ENCODE measurements at places on chromosomes 5 and 9.
A peak's percentile ranks its signal among the peaks of the same experiment; 100 is the strongest.

- DNase-seq: peak; percentile 93
Observed at GRCh38 chr5:40797273-40798011, 732 bp downstream of the PRKAA1 start.

DNA sequence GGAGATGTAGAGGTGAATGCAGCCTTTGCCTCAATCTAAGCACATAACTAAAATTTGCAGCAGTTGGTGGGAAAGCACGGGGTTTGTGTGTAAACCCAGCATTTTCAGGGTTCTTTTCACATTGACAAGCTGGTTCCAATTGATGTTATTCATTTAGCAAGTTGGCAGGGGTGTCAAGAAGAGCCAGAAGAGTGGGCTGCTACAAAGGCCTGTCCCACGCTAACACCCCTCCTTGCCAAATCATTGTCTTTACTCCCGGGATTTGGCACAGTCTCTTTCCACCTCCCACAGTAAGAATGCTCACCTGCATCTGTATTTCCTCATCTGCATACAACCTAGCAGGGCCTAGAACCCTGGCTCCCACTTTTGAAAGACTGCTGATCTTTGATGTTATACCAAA, 11.8 kb downstream of the RGMB start:
- no peak for DNase-seq

- no peak for DNase-seq
Observed at GRCh38 chr5:151820903-151821302, 49.1 kb downstream of the G3BP1 start.

DNA sequence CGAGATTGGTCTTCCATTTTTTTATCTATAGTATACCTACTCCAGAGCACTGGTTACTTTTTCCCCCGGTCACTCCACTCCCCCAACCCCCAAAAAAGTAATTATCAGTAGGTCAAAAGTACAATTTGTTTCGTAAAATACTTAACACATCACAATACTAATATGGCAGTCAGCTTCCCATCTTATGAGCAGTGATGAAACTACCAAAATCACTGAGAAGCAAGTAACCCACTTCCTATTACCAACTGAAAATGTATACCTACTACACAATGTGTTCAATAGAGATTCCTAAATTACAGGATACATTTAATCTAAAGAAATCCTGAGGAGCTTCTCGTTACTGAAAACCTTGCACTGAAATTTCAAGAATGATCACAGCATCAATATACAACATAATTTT, 1.9 kb downstream of the CERT1 start:
- peak; percentile 6 for DNase-seq

DNA sequence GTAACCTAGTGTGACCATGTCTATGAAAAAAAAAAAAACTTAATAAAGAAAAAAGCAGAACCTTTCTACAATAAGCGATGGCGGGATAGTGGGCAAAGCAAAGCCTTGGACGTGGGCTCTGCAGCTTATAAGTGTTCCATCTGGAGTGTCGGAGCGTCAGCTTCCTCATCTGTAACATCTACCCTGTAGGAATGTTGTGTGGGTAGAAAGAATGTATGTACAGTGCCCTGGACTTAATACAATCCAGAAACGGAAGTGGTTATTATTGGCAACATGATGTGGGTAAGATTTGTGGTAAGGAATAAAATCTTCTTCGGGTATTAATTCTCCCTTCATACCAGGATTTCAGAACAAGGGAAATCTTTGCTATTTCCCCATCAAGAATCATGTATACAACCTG, 66.5 kb downstream of the SEMA5A start:
- no peak for DNase-seq

DNA sequence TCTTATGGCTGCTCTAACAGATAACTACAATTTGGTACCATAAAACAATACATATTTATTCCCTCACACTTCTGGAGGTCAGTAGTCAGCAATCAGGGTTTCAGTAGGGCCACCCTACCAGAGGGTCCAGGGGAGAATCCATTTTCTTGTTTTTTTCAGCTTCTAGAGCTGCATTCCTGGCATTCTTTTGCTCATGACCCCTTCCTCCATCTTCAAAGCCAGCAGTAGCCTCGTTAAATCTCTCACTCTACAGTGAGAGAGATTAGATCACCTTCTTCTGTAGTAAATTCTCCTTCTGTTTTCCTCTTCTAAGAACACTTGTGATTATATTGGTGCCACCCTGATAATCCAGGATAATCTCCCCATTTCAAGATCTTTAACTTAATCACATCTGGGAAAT, 187.4 kb downstream of the RFK start:
- no peak for DNase-seq

- DNase-seq: no peak
Observed at GRCh38 chr5:150801117-150801927, 22.8 kb downstream of the SMIM3 start.

- no peak for DNase-seq
Observed at GRCh38 chr5:105392710-105393149, 1830.1 kb upstream of the NUDT12 start.

DNA sequence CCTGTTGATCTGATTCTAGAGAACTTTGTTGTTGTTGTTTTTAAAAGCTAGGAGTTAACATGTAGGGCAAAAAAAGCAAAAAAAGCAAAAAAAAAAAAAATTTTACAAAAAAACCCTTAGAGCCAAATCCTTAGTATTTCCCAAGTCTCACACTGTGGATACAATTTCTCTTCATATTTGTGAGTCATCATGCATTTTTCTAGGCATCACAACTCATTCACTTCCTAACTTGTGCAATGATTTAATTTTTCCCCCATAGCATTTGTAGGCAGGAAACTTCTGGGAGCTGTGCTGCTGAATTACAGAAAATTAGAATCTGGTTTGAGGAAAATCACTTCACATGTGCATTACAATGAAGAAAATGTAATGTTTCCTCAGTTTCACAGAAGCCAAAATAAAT, 91.9 kb downstream of the MARCHF3 start:
- DNase-seq: no peak

DNA sequence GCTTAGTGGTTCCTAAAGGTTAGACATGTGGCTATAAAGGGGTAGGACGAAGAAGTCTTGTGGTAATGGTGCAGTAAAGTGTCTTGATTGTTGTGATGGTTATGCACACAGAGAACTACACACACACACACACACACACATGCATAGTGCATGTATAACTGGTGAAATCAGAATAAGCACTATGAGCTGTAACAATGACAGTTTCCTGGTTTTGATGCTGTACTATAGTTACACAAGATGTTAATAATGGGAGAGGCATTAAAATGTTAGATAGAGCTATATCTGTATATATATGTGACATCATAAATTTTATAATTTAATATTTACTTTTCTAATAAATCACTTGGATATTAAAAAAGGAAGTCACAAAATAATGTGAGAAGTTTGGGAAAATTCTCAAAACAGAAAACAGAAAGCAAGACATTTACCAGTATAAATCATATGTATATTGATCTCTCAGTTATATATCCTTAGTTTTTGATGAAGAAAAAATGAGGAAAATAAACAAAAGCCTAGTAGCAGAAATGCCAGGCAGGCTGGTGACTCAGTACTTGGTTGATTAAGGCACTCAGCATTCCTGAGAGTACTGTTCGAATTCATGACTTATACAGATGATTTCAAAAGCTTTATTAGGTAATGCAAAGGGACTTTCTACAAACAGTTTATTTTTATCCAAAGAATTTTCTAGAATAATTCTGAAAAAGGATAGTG, 350.5 kb upstream of the DAB2 start:
- peak; percentile 73 for DNase-seq

DNA sequence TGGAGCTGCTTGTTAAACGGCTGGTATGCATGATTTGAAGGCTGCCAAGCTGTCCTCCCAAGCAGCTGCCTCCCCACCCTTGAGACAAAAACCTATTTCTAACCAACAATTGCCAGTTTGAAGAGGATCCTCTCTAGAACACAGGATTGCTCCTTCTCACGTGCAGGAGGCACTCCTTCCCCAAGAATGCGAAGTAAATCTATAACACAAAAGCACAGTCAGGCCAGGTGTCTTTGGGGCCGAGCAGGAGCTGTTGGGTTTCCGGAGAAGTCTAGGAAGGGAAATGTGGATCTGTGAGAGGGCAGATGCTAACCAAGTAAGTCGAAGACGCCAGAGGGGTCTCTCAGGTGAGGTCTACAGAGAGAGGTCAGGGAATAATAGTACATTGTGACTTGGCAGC, 35.4 kb upstream of the GNPDA1 start:
- DNase-seq: no peak

DNA sequence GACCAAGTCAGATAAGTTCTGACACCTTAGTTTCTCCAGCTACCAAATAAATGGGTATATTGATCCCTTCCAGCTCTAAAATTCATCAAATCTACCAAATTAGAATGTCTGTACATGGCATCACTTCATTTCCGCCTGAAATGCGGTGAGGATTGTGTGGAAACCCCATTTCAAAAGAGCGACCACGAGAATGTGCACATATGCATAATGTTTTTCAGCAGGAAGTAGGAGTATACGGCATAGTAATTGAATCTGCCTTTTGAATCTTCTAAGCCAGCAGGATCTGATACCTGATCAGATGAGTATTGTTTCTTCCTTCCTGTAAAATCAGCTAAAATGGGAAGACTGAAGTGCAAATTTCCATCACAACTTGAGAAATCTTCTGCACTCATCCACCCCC, 418.6 kb downstream of the TMEM38B start:
- no peak for DNase-seq

- DNase-seq: no peak
Observed at GRCh38 chr9:37034305-37034937, 353 bp upstream of the PAX5 start.

DNA sequence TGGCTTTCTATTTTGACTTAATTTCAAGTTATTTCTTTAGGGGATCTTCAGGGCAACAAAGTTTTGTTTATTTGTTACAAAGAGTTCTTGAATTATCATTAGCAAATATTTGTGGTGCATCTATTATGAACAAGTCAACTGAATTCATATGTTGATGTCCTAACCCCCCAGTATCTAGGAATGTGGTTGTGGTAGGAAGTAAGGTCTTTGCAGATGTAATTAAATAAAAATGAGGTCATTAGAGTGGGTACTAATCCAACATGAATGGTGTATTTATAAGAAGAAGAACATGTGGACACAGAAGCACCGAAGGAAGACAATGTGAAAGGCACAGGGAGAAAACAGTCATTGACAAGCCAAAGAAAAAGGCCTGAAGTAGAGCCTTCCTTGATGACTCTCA, 474.0 kb upstream of the DAB2 start:
- DNase-seq: no peak

- DNase-seq: no peak
Observed at GRCh38 chr5:82720213-82721086, 356.7 kb downstream of the TMEM167A start.

- DNase-seq: peak; percentile 19
Observed at GRCh38 chr9:121944711-121945191, 148.4 kb downstream of the TTLL11 start.

DNA sequence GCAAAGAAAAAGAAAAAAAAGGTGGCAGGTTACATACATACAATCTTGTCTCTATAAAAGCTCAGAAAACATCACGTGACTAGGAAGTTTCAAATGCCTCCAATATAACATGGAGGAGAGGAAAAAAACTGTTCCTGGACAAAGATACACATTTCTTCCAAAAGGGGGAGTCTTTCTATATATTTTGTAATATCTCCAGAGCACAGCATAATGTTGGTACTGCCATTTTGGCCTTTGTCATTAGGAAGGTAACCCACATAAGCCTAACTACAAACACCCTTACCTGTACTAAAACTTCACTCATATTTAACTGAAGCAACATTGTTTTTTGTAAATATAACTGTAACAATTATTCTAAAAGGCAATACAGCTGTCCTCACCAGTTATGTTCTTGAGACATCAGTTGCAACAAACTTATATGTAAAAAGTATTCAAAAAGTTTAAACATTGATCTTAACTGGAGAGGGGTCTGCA, 1.2 kb upstream of the BTF3 start:
- peak; percentile 47 for DNase-seq

- DNase-seq: no peak
Observed at GRCh38 chr9:105205787-105206495, 38.5 kb upstream of the SLC44A1 start.

GRCh38 chr5:178119915-178120606, 6.7 kb downstream of the N4BP3 start:
- no peak for DNase-seq

GRCh38 chr9:78707481-78707991, 410.6 kb downstream of the PSAT1 start:
- DNase-seq: no peak

GRCh38 chr9:5876711-5877110, 14.0 kb upstream of the MLANA start:
- DNase-seq: no peak

DNA sequence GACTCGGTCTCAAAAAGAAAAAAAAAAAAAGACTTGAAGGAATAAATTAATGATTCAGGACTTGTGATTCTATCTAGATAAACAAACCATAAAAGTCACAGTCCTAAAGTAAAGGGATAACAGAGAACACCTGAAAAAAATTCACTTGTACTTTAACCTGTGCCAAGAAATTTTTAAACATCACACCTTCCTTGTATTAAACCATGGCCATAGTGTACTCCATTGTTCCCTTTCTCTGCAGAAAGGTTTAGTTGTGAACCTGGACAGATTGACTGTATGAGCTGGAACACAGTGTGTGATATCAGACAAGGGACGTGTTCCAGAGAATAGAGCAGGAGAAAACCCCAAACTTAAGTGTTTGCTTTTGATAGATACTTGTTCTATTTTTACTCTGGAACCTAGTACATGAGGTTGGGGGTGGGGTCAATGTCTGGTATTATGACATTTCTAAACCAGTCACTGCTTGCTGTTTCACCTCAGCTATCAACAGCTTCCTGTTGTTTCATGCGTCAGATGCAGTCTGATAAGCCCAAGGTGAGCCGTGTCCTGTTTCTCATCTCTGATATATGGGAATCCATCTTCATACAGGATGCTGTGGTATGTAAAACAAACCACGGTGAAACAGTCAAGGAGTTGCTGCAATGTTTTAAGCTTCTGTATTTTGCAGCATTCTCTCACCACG, 62.5 kb upstream of the ITGA1 start:
- no peak for DNase-seq

DNA sequence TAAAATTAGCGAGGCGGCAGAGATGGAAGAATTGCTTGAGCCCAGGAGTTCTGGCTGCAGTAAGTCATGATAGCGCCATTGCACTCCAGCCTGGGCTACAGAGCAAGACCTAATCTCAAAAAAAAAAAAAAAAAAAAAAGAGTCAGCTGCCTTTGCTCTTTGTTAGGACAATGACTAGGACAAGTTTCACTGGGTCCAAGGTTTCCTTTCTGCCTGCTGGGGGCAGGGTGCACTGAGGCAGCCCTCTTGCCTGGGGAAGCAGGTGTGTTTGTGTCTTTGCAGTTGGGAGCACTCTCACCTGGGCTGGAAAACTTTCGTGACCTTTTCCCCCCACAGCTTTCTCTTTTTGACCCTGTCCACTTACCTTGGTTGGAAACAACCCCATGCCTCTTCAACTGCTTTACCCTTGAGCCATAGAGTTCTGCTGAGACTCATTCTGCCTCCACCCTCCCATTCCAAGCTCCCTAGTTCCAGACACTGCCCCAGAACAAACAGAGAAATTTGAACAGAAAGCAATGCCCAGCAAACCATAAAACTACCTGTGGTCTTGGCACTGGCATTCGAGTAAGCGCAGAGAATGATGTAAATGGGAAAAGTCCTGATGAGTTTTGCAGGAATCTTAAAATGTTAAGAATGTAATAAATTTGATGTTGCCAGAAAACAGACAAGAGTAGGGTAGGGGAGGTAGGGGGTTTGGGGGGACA, 17.0 kb upstream of the MYO10 start:
- DNase-seq: no peak

- DNase-seq: no peak
Observed at GRCh38 chr9:128943832-128944620, 3.4 kb downstream of the DOLK start.

- no peak for DNase-seq
Observed at GRCh38 chr9:7095058-7095457, 337.3 kb downstream of the KDM4C start.

- DNase-seq: no peak
Observed at GRCh38 chr9:112624711-112625707, 92.9 kb downstream of the INIP start.

Measured in SJSA1 (cell line).